ENCODE measurements at places on chromosomes 6 and 20. TPM values are rescaled to one million over a fixed set of nuclear protein-coding genes. Genes with fewer than 3 reads are reported as not detected.

NKX2-4 gene
- polyA plus RNA-seq, result not detected

TCF15 gene
- not detected for polyA plus RNA-seq

NRSN1 gene
- polyA plus RNA-seq, result 24.5 TPM

CALHM6 gene
- 12.0 TPM for polyA plus RNA-seq

DSP gene
- not detected for polyA plus RNA-seq

ISM1 gene
- polyA plus RNA-seq, result not detected

C20orf144 gene
- not detected for polyA plus RNA-seq

PLA2G7 gene
- not detected for polyA plus RNA-seq

C2 gene
- 1.2 TPM for polyA plus RNA-seq

KDM1B gene
- polyA plus RNA-seq, result 19.6 TPM

SLC22A7 gene
- 2.4 TPM for polyA plus RNA-seq

IPCEF1 gene
- polyA plus RNA-seq, result 3.9 TPM

SRC gene
- polyA plus RNA-seq, result 39.0 TPM

RRAGD gene
- 32.2 TPM for polyA plus RNA-seq

METTL24 gene
- not detected for polyA plus RNA-seq

Measured in neural cell (in vitro differentiated cells).